ENCODE measurements at places on chromosomes 7 and 10.

DNA sequence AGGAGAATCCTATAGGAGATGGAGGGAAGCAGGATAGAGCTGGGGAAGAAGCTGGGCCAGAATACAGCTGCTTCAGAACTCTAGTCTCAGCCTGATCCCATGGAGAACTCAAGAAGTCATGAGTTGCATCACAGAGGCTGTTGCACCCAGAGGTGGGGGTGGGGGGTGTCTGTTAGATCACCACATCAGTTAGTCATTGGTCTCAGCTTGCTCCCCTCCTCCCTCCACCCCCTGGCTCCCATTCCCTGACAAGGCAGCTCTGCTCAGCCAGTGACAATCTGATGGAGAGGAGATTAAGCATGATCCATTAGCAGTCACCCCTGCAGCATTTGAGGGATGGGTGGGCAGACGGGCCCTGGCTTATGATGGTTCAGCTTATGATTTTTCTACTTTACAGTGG, 58.4 kb upstream of the FGL2 start:
- DNase-seq: no peak

- no peak for DNase-seq
These were observed 93.7 kb upstream of the NMT2 start for GRCh38 chr10:15262036-15262713.

DNA sequence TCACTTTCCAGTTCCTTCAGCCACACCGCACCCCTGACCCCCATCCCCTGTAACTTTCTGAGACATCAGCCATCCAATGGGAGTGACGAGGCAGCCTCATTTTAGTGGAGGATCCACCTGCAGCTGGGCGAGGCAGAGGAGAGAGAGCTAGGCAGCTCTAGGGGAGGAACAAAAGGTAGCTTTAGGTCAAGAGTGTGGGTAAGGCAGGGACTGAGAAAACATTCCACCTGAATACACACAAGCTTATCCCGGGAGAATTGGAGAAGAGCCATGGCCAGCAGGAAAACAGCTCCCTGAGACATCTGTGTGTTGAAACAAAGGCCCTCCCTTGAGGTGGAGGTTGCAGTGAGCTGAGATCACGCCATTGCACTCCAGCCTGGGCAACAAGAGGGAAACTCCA, 6.7 kb upstream of the KLRG2 start:
- DNase-seq: no peak

- DNase-seq: no peak
These were observed 9.9 kb downstream of the ZNF511 start for GRCh38 chr10:133318494-133319127.

DNA sequence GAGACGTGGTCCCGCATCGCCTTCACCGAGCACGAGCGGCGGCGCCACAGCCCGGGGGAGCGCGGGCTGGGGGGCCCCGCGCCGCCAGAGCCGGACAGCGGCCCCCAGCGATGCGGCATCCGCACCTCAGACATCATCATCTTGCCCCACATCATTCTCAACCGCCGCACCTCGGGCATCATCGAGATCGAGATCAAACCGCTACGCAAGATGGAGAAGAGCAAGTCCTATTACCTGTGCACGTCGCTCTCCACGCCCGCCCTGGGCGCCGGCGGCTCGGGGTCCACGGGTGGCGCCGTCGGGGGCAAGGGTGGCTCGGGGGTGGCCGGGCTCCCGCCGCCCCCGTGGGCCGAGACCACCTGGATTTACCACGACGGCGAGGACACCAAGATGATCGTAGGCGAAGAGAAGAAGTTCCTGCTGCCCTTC, 737 bp downstream of the CNNM2 start:
- DNase-seq: no peak

GRCh38 chr10:10629512-10629911, 388.2 kb upstream of the CELF2 start:
- no peak for DNase-seq

- DNase-seq: no peak
These were observed 104.3 kb downstream of the AHR start for GRCh38 chr7:17402628-17403278.

DNA sequence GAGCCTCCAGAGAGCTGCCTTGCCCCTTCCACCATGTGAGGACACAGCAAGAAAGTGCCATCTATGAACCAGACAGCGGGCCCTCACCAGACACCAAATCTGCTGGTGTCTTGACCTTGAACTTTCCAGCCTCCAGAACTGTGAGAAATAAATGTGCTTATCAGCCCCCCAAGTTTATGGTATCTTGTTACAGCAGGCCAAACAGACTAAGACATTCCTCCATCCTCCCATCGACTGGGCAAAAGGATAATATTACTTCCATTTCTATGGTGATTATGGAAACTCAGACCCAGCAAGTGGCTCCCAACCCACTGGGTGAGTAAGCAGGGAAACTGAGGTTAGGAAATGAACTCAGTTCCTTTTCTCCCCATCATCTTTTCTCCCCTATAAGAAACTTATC, 288.4 kb downstream of the KCNMA1 start:
- no peak for DNase-seq

DNA sequence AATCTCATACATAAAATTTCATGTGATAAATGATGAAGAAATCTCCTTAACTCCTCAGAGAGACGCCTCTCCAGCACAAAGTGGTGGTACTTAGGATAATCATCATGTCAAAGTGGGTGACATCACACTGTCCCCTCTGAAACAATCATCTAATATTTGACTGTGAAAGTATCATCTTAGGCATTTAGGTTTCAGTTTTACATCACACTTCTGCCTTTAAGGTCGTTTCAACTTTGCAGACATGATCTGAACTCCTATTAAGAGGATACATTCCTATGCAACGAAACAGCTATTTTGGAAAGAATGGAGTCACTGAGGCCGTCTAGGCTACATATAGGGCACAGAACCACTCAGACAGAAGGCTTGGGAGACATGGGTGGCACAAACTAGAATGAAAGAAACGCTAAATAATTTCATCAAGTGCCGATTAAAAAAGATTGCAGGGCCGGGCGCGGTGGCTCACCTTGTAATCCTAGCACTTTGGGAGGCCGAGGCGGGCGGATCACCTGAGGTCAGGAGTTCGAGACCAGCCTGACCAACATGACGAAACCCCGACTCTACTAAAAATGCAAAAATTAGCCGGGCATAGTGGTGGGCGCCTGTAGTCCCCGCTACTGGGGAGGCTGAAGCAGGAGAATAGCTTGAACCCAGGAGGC, 2.0 kb downstream of the VOPP1 start:
- no peak for DNase-seq

- no peak for DNase-seq
These were observed 256.7 kb downstream of the DNAJB6 start for GRCh38 chr7:157593541-157593940.

- DNase-seq: no peak
These were observed 281.8 kb upstream of the KLF6 start for GRCh38 chr10:4066581-4067390.

- DNase-seq: no peak
These were observed 14.6 kb upstream of the FZD1 start for GRCh38 chr7:91249506-91250233.

- no peak for DNase-seq
These were observed 23.9 kb upstream of the PNLIPRP3 start for GRCh38 chr10:116403740-116404250.

- no peak for DNase-seq
These were observed 91.2 kb downstream of the GTF2IRD1 start for GRCh38 chr7:74544706-74545469.

DNA sequence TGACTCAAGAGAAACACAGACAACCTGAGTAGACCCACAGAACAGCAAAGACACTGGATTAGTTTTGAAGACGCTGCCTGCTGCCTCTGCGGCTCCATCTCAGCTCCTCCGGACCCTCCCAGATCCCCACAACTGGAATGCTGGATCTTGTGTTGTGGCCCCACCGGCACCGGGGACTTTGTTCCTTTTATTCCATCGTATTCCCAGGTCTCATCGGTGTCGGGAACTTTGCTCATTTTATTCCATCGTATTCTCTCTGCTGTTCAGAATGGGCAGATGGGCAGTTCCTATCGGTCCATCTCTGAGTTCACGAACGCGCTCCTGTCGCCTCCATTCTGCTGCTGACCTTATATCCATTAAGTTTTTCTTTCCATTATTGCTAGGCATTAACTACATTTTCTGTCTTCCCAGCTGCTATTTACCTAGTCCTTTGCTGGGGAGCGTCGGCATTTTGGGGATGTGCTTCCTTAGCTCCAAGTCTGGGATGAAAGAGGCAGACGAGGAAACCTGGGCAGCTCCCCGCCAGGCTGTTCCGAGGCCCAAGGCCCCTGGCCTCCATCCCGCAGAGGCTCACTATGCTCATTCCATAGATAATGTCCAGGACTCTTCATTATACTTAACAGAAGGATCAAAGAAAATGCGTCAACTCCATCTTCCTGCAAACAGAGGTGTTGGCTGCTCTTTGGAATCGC, 192.4 kb downstream of the MAD1L1 start:
- no peak for DNase-seq

DNA sequence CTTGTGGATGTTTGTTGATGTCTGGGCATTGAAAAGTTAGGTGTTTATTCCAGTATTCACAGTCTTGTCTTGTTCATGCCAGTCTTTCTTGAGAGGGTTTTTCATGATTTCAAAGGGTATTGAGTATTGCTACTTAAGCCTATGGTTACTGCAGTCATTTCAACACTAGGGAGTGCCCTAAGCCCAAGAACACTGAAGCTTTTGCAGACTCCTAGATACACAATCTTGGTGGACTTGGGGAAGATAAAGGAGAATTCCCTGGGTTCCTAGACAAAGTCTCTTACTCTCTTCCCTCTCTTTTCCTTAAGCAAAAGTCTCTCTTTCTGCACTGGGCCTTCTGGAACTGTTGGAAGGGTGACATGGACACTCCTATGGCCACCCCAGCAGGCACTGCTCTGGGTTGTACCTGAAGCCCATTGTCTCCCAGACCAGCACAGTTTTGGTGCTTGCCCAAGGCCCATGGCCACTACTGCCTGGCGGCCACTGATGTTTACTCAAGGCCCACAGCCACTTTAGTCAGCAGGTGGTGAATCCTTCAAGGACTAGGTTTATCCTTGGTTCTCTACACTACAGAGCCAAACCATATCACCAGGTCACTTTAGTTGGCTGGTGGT, 24.9 kb downstream of the SAMD9 start:
- no peak for DNase-seq

GRCh38 chr7:154204046-154204445, 151.8 kb downstream of the DPP6 start:
- no peak for DNase-seq

DNA sequence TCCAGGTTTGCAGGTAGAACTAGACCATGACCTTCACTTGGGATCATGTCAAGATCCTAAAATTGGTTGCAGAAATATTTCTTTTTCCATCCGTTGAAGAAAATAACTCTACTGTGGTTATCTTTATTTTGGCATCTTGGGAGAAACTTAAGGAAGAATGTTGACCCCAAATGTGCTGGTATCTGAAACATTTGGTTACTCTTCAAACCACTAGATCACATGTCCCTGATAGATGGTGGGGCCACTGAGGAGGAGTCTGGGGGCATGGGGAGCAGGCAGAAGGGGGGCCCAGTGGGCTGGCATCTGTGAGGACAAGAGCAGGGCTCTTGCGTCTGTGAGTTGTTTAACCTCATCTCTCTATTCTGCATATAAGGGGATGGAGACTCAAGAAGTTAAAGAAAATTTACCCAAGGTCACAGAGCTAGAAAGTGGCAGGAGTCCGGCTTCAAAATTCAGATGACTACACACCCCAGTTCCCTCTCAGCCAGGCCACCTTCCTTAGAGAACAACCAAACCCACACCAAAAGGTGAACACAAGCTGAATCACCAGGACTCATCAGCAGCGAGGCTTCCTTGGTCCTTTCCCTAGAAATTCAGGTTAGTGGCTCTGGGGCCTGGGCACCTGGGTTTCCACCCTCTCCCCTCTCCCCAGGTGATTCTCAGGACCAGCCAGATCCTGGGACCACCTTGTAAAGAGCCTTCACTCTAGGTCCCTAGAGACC, 40.6 kb upstream of the SRGN start:
- no peak for DNase-seq

DNA sequence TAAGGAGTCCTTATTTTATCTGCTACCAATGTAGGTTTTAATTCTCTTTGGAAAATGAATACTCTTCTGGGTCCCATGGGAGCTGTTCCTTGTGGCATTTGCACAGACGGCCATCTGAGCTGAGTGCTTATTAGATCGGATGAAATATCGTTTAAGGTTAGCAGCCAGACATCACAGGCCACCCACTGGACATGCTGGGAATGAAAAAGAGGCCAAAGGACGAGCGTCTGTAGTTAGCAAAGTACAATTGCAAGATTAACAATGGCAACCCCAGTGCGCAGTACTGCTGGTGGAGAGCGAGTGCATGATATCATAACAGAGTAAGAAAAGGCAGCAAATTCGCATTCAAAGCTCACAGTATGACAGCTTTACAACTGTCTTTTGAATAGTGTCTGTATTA, 28.3 kb upstream of the CREB5 start:
- DNase-seq: no peak

Data from uterus (tissue), 4 donors.